ENCODE measurements at places on chromosomes 7 and 10. TPM values are rescaled to one million over a fixed set of nuclear protein-coding genes. Genes with fewer than 3 reads are reported as not detected.
A peak's percentile ranks its signal among the peaks of the same experiment; 100 is the strongest.

The CHN2 gene
- total RNA-seq: 7.9 TPM

GRCh38 chr10:43237128-43237527, 29.7 kb downstream of the RASGEF1A start:
- H3K4me1 ChIP-seq: no peaks in the 10 kb centered on the region
- no peaks in the 10 kb centered on the region for H3K27me3 ChIP-seq
- no peak overlapping the region for H3K4me3 ChIP-seq
- peak; percentile 22 for DNase-seq

GRCh38 chr10:115094416-115095140, 1.4 kb downstream of the ATRNL1 start:
- no peak overlapping the region for H3K27ac ChIP-seq
- peak overlapping the region; percentile 65 for H3K4me3 ChIP-seq
- H3K36me3 ChIP-seq: no peaks in the 10 kb centered on the region

- H3K4me3 ChIP-seq: no peak overlapping the region
- H3K36me3 ChIP-seq: no peaks in the 10 kb centered on the region
- no peaks in the 10 kb centered on the region for H3K4me1 ChIP-seq
- peak overlapping the region; percentile 21 for H3K27ac ChIP-seq
Observed at GRCh38 chr10:20084451-20084850, 268.2 kb downstream of the PLXDC2 start.

The LEP gene
- total RNA-seq: 48.2 TPM

The LRGUK gene
- 1.6 TPM for total RNA-seq

GRCh38 chr7:45482451-45482850, 91.7 kb upstream of the ADCY1 start:
- H3K27ac ChIP-seq: no peak overlapping the region
- DNase-seq: no peak
- H3K4me1 ChIP-seq: no peaks in the 10 kb centered on the region

GRCh38 chr10:12476656-12477055, 127.3 kb downstream of the CAMK1D start:
- H3K36me3 ChIP-seq: no peaks in the 10 kb centered on the region
- H3K4me3 ChIP-seq: no peak overlapping the region
- H3K27ac ChIP-seq: no peak overlapping the region
- H3K27me3 ChIP-seq: no peaks in the 10 kb centered on the region
- no peaks in the 10 kb centered on the region for H3K4me1 ChIP-seq
